ENCODE measurements at places on chromosomes 6 and 20.
A peak's percentile ranks its signal among the peaks of the same experiment; 100 is the strongest.

DNA sequence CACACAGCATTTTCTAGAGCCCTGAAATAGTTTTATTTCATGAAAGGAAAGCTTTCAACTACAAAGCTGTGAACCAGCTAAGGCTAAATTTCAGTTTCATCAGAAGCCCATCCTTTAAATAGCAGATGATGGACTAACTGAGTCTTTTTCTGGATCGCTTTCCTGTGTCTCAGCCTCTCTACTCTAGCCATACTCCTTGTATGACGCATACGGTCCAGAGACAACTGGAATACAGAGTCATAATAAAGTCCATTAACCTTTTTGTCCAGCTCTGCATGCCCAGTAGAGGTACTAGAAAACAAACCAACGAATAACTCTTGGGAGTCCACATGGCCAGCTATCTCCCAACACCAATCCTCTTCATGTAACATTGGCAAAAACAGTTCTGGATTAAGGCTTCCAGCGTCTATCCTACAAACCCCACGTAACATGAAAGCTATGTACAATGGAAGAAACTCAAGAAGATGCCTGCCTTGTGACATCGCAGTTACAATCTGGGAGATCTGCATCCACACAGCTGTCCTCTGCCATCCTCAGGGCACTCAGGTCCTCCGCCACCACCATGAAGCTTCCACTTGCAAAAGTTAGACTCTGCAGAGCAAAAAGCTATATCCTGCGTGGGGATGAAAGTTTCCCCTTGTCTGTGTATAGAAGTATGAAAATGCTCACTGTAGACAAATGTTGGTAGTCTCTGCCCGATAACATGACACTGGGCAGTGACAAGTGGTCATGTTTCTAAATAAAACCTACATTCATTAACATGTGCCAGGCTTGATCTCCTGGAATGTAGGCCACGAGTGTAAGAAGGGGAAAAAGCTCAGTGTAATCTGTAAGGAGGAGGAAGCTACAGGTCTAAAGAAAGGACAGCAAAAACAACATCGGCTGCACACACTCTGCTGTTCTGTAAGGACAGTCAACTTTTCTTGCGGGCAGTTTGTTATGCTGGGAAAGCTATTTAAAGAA lies 360.4 kb downstream of the ESR1 start:
- no peak for DNase-seq

DNA sequence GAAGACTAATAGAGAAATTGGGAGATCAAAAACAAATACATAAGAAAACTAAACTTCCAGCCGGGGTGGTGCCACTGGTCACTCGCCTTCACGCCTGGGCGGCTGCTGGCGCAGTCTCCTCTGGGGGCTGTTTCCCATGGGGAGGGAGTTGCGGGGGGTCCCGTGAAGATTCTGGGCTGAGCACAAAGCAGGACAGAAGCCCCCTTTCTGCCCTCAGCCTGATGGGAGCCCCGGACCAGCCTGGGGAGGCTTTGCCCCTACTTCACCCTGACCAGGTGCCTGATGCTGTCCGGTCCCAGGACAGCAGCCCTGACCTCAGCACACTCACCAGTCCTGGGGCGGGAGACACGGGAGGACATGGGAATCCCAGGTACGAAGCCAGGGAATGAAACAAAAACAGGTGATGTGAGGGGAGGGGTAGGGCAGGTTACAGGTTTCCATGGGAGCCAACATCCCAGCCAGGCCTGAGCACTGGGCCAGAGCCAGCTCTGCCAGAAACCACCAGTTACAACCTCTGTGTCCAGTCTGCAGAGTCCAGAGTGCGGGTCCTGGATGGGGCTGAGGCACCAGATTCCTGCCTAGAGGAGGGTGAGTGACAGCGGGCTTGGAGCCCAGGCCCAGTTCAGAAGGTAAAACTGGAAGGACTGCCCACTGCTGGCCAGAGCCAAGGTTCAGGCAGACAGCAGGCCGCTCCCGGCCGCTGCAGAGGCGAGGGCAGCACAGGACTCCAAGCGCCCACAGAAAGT lies 326.4 kb downstream of the TAF4 start:
- no peak for DNase-seq

GRCh38 chr6:25485821-25486534 lies 166.0 kb upstream of the SCGN start:
- DNase-seq, result peak; percentile 92

- peak; percentile 14 for DNase-seq
These were observed 199.0 kb downstream of the JARID2 start for GRCh38 chr6:15444881-15445280.

- no peak for DNase-seq
These were observed 34.4 kb upstream of the CDH22 start for GRCh38 chr20:46342451-46343347.
